Thymus (tissue), 14 donors: ENCODE measurements at places on chromosomes 2 and 18.

- no peak for DNase-seq
Measured at GRCh38 chr18:57352271-57352701, at the start of gene ST8SIA3. TSS of gene ST8SIA3 (plus strand) at chr18:57352557. CDS start at chr18:57352847, 290 bp downstream.

GRCh38 chr2:67216103-67216502 is 181.0 kb upstream of the ETAA1 start:
- DNase-seq: no peak

GRCh38 chr2:189505492-189505891 is 64.2 kb downstream of the WDR75 start:
- no peak for DNase-seq

GRCh38 chr2:225995796-225996461 is 596.4 kb downstream of the NYAP2 start:
- no peak for DNase-seq

GRCh38 chr2:68594674-68595492 is 48.5 kb upstream of the PROKR1 start:
- peak; percentile 62 for DNase-seq

DNA sequence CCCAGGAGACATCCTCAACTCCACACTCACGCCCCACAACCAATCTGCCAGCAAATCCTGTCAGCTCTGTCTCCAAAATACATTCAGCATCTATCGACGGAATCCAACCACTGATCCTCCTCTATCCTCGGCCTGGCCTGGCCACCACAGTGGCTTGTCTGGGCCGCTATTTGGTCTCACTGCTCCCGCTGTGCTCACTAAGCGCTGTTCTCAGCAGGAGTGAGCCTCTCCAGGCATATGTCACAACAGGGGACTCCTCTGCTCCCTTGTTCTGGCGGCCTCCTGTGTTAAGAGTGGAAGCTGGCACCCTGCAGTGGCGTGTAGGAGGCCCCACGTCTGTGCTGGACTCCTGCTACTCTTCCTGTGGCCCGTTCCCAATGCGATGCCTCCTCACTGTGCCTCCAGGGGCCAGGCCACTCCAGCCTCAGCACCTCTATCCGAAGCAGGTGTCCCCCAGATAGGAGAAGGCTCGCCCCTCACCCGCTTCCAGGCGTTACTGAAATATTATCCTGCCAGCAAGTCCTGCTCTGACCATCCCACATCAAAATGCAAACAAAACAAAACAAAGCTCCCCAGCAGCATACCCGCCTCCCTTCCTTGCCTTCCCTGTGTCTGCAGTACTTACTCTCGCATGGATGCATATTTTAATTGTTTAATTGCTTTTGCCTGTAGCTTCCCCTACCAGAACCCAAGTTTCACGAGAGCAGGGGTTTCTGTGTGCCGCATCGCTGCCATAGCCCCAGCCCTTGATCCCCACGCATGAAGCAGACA is 39.9 kb downstream of the CENPO start:
- DNase-seq: no peak

- no peak for DNase-seq
Measured at GRCh38 chr2:55063713-55064323, 13.6 kb upstream of the RTN4 start.

GRCh38 chr2:207167099-207167923 is 1.6 kb upstream of the KLF7 start:
- DNase-seq: peak; percentile 59

- peak; percentile 89 for DNase-seq
Measured at GRCh38 chr2:60550178-60550983, 3.1 kb downstream of the BCL11A start.

DNA sequence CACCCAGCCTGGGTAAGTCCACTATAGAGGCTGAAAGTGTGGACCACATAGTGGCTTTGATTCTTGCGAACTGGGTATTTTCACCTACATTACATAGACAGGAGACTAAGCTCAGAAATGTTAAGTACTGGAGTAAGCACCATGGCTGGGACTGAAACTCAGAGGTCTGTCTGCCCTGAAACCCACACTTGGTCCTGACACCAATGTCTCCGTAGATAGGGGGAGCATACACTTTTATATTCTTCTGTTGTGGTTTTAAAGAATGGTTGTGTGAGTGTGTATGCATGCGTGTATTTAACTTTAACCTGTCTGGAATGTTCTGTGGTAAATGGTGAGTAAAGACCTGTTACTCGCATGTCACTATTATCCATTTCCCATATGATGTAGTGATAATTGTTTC is 10.3 kb upstream of the NPPC start:
- DNase-seq: no peak

DNA sequence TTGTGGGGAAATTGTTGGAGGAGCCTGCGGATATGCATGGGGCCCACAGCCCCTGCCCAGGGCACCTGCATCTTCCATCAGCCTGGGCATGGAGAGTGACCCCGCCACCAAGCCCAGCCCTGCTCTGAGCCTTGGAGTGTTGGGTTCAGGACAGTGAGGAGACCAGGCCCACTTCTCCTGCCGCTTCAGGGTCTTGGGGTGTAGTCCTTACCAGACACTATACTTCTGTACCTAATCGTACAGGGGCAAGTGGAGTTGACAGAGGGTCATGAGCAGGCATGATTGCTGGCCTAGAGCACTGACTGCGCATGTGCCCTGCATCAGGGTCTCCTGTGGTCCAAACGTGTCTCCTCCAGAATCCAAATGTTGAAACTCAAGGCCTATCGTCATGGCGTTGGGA is 108.9 kb upstream of the ZNF236 start:
- no peak for DNase-seq

GRCh38 chr2:159035790-159036411 is 67.5 kb downstream of the TANC1 start:
- peak; percentile 9 for DNase-seq
